ENCODE measurements at places on chromosomes 7 and 10.
A peak's percentile ranks its signal among the peaks of the same experiment; 100 is the strongest.

DNA sequence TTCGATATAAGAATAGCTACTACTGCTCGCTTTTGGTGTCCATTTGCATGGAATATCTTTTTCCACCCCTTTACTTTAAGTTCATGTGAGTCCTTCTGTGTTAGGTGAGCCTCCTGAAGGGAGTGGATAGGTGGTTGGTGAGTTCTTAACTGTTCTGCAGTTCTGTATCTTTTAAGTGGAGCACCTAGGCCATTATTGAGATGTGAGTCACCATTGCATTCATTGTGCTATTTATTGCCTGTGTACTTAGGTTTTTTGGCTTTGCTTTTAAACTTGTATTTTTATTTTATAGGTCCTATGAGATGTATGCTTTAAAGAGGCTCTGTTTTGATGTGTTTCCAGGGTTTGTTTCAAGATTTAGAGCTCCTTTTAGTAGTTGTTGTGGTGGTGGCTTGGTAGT lies 1430.8 kb downstream of the REEP3 start:
- H3K4me1 ChIP-seq = no peaks in the 10 kb centered on the region
- H3K27me3 ChIP-seq = no peaks in the 10 kb centered on the region
- no peak overlapping the region for H3K27ac ChIP-seq
- DNase-seq = no peak
- H3K4me3 ChIP-seq = no peak overlapping the region

- H3K27me3 ChIP-seq = no peaks in the 10 kb centered on the region
- no peaks in the 10 kb centered on the region for H3K4me1 ChIP-seq
- no peak overlapping the region for H3K27ac ChIP-seq
- no peak overlapping the region for H3K4me3 ChIP-seq
- no peaks in the 10 kb centered on the region for H3K36me3 ChIP-seq
- DNase-seq = no peak
Observed at GRCh38 chr10:23070913-23071218, 24.5 kb upstream of the MSRB2 start.

DNA sequence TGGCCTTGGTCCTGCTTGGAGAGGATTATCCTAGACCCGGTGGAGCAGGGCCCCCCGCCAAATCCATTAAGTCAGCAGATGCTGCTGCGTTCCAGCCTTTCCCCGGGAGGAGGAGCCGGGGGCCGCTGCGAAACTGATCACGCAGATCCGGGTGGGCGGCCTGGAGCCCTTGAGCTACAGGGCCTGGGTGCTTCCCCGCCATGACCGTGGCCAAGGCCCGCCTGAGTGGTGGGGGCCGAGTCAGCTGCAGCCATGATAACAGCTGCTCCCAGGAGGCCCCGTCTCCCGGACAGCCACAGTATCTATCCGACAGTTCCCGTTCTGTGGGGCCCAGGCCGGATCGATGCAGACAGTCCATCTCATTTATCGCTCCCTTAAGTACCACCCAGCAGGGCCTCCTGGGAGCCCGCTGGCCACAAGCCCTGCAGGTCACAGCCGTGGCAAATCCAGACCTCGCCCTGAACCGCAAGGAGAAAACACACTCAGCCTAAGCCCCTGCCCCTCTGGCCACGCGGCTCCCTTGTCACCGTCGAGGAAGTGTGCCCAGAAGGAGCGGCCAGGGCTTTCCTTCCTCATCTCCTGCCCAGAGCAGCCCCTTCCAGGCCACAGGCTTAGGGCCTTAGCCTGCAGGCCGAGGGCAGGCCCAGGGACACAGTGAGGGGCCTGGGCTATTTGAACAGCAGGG lies 34.4 kb upstream of the SLC29A4 start:
- peak; percentile 86 for DNase-seq
- peak overlapping the region; percentile 86 for H3K27ac ChIP-seq
- no peak overlapping the region for H3K4me3 ChIP-seq
- H3K36me3 ChIP-seq = no peaks in the 10 kb centered on the region
- no peaks in the 10 kb centered on the region for H3K27me3 ChIP-seq

- H3K27ac ChIP-seq = no peak overlapping the region
- H3K36me3 ChIP-seq = no peaks in the 10 kb centered on the region
- H3K27me3 ChIP-seq = no peaks in the 10 kb centered on the region
Observed at GRCh38 chr7:15749631-15750030, 63.1 kb upstream of the MEOX2 start.

DNA sequence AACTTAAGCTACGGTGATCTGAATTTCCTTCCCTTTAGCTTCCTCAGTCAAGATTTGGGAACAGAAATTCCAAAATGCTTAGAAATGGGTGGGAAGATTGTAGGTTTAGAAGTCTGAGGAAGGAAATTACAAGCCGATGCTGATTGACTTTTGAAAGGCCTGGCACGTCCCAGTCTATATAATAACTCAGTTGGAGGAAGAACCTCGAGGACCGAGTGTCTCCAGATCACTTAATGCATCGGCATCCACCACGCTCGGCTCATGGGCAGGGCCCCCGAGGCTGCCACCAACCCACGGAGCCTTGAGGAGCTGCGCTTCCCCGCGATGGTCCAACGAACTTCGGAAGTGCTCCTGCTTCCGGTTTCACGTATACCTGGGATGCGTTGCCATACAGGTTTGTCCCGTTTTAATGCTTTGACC lies 10.4 kb upstream of the SP8 start:
- H3K4me3 ChIP-seq = no peak overlapping the region
- H3K36me3 ChIP-seq = no peaks in the 10 kb centered on the region
- no peak for DNase-seq
- H3K4me1 ChIP-seq = peaks cover 4% of the 10 kb centered on the region
- H3K27me3 ChIP-seq = no peaks in the 10 kb centered on the region

- no peaks in the 10 kb centered on the region for H3K36me3 ChIP-seq
- no peak overlapping the region for H3K27ac ChIP-seq
- DNase-seq = no peak
Observed at GRCh38 chr10:91514787-91515186, 104.6 kb downstream of the HECTD2 start.

DNA sequence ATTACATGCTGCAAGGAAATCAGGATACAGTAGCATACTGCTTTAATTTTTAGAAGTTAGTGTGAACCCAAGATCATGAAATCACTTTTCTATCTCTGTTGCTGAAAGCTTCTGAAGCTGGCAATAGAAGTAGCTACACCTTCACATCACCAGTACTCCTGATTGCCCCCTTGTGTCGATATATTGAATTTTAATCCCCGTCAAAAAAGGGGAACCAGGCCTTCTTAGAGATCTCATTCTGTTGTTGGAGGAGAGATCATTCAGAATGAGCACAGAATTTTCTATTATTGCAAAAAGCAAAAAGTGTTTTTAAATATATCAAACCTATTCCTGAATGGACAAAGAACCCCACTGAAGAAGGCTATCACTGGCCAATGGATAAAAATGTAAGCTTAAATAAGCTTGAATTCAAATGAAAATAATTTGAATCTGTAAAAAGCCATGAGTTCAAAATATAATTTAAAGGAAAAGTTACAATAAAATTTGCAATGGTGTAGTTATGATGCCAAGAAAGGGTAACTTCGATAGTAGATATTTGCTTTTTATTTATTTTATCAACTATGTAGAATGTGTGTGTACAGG lies 39.7 kb upstream of the TEX47 start:
- no peak overlapping the region for H3K4me3 ChIP-seq
- H3K27ac ChIP-seq = no peak overlapping the region
- no peaks in the 10 kb centered on the region for H3K36me3 ChIP-seq
- H3K27me3 ChIP-seq = no peaks in the 10 kb centered on the region
